ENCODE measurements at places on chromosomes 1 and 21.

DNA sequence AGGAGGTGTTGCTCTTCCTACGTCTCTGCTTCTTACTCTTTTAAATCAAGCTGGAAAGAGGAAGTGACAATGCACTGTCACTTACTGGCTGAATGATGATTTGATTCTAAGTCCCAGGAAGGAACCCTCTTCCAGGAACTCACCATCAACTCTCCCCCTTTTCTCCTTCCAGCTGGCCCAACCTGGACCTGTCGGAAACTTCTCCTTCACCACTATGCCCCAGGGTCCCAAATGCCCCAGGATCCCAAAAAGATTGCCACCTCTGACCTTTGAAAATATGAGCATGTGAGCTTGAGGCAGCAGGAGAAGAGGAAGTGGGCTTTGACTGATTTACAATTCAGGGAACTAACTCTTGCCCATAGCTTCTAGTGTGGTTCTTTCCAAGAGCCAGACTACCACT is 5.3 kb upstream of the ADAMTS5 start:
- no peak for DNase-seq

DNA sequence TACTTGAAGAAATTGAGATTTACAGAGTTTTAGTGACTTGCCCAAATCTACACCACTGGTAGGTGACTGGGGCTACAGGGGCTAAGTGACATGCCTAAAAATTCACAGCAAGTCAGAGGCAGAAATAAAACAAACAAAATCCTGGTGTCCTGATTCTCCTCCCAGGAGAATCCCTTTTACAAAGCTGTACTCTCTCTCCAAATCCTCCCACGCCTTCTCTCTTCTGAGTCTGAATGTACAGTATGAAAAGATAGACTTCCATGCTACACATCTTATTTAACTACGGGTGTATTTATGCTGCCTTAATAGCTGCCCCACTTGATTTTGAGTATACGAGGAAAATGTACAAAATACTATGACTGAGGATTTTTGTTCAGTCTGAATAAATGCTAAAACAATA is 65.4 kb downstream of the SGIP1 start:
- no peak for DNase-seq

DNA sequence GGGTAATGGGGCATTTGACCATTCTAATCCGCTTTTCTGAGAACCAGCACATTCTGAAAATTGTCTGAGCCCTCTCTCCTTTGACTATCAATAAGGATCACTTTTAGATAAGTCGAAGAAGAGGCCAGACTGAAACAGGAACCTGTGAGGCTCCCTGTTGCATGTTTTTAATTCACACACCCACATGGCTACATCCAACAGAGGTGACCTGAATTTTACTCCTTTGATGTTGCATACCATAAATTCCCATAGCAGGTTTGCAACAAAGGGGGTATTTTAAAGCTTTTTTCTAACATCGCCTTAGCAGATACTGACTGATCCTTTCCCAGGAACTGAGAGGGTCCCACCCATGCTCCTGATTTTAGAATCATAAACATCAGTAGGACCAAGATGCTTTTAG is 450.8 kb downstream of the USP25 start:
- peak; percentile 12 for DNase-seq

DNA sequence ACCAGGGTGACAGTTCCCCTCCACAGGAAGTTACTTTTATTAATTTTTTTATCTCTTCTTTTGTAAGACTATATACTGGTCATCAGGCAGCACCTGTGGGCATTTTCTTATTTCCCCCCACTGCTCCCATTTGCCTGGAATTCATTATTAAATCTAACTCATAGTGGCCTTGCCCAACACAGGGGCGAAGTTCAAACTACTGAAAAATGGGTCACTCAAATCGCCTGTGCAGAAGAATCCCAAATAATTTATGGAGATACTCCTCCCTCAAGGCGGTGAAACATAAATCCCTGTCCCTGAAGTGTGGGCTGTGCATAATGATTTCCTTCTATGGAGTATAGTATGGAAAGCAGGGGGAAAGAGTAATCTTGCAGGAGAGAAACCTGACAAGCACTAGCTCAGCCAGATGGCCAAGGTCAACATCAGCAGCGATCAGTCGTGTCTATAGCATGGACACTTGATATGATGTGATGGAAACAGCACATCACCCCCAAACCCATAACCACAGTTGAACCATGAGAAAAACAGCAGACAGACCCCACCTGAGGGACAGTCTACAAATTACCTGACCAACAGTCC is 7.9 kb downstream of the CAMK2N1 start:
- DNase-seq = no peak

DNA sequence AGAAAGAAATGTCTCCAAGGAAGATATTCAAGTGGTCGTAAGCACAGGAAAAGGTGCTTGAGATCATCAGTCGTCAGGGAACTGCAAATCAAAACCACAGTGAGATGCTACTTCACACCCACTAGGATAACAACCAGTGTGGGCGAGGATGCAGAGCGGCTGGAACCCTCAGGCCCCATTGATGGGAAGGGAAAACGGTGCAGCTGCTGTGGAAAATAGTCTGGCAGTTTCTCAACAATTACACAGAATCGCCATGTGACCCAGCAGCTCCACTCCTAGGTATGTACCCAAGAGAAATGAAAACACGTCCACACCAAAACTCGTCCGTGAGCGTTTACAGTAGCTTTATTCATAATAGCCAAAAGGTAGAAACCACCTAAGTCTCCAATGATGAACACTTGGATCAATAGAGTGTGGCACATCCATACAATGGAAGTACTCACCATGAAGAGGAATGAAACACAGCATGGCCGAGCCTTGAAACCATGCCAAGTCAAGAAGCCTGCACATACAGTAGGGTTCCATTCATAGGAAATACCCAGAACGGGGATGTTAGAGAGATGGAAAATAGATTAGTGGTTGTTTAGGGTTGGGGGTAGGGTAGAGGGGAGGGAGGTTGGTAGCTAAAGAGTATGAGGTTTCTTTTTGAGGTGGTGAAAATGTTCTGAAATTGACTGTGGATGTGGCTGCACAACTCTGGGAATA is 6.1 kb downstream of the DFFB start:
- no peak for DNase-seq

DNA sequence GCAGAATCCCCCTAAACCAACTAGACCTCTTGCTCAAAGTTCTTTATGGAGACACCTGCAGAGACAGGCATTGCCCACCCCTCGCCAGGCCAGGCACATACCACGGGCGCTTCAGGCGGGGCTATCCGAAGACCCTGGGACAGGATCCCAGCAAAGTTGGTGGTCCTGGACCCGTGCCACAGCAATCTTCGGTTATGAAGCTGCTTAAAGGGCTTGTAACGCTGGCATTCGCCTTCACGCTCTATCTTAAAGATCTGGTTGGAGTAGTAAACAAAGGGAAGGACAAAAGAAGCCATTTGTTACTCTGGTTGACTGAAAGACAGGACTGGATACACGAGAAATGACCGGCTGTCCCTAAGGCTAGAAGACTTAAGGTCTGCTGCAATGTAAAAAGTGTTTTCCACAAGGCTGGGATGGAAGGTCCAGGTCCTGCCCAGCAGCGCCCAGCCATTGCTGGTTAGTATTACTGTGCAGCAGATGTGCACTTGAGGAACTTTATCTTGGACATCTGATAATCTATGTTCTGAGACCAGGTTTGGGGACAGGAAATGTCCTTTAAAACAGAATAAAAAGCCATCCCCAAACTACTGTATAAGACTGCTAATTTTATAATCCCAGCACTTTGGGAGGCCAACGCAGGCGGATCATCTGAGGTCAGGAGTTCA is 42.9 kb downstream of the PARP1 start:
- DNase-seq = no peak

DNA sequence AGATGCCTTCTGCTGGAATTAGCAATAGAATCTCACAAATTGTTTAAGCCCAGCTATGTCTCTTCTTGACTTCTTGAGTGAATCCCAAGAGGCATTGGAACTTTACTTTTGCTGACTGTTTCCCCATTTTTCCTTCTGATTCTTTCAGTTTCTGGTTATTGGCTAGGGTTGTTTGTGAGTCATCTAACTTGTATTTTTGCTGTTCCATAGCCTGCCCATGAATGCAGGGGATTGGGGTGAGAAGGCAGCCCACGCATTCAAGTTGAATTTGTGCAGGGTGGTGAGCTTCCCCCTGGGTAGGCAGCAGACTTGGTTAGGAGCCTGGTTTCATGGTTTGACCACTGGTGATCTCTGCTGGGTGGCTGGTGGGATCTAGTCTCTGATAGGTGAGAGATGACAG is 10.4 kb upstream of the KLF17 start:
- no peak for DNase-seq

GRCh38 chr21:45039317-45040156 is 34.8 kb upstream of the ADARB1 start:
- no peak for DNase-seq

- peak; percentile 85 for DNase-seq
Observed at GRCh38 chr1:227788271-227789083, 27.0 kb upstream of the PRSS38 start.

DNA sequence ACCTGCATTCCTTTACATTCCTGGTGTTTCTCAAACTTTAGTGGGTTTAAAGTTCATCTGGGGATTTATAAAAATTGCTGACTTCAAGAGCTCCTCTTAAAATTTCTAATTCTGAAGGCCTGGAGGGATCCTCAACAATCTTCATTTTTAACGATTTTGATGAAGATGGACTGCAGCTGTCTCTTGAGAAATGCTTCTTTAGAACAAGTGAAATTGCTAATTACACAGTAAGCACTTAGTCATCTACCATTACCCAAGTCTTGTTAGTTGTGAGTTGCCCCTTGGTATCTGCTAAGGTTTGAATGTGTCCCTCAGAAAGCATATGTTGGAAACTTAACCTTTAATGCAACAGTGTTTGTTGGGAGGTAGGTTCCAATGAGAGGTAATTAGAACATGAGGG is 163.7 kb downstream of the LTN1 start:
- no peak for DNase-seq

- no peak for DNase-seq
Observed at GRCh38 chr21:18269856-18270255, 25.2 kb downstream of the CHODL start.

DNA sequence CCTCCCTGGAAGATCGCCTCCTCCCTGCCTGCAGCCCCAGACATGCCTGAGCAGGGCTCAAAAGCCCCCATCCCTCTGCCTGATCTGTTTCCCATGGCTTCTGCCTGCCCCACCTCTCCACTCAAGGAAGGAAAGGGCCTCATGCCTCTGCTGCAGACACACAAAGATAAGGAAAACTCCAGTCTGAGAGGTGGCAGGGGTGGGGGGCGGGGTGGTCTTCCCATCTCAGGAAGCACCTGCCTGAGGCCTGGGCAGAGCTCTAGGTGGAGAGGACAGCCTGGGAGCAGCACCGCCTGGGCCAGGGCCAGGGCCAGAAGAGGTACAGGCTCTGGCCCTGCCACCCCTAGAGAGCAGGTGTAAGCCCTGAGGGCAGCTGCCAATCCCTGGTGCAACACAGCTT is 4.1 kb upstream of the GJB3 start:
- DNase-seq = no peak

DNA sequence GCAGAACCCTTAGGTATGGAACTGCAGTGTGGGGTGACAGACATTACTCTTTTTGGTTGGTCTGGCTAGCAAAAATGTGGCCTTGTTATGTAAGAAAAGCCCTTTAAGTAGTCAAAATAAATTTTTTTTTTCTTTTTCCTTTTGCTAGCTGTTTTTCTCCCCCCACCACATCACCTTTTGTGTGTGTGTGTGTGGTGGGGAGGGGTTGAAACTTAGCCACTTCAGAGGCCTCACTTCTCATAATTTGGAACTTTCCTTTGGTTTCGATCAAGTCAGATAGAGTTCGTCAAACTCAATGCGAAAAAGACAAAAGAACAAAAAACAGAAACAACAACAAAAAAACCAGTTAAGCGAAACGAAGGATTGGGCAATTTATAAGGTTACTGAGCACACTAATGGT is 1.9 kb upstream of the PRMT2 start:
- DNase-seq = no peak

DNA sequence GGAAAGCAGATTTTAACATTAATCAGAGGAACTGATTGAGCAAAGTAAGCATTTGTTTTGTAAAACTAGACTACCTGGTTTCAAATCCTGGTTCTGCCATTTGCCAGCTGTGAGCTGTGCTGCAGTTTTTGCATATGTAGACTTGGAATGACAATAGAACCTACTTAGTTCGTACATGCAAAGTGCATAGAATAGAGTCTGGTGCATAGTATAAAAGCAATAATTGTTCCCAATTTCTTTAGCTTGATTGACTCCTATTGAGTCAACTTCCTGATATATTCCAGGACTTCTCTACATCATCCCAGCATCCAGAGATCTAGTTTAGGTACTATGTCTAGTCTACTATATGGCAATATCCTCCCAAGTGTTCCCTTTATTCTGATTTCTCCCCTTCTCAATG is 144.4 kb upstream of the FGGY start:
- no peak for DNase-seq

- DNase-seq = no peak
Observed at GRCh38 chr21:30719401-30719800, 824 bp upstream of the KRTAP21-3 start.

DNA sequence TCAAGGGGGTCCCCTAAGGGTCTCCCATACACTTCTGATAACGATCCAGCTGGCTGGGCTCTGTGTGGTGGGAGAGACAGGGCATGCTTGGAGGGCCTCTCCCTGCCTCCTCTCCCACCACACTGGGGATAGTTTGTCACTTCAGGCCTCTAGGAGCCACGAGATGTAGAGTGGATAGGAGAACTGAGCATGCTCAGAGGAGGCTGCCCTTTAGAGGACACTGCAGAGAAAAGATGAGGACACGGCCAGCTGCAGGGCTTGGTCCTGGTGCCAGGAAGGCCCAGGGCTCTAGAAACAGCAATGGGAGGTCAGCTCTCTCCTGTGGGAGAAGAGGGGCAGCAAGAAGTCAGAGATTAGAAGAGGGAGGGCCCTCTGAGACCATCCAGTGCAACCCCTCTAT is 25.7 kb downstream of the SLC9A1 start:
- no peak for DNase-seq

DNA sequence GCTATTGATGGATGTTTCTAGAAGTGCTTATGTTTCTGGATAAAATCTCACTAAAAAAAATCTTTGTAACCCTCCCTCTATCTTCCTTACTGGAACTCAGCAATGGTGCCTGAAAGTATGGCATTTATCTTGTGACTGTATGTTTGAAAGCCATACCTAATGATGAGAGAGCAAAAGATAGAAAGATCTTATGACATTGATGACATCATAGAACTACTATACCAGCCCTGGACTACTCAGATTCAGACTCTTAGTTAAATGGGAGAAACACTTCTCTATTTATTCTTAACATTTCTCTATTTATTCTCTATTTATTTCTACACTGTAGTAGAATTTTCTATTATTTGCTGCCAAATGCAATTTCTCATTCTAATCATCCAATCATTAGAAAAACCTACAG is 32.7 kb upstream of the SYCP1 start:
- no peak for DNase-seq

DNA sequence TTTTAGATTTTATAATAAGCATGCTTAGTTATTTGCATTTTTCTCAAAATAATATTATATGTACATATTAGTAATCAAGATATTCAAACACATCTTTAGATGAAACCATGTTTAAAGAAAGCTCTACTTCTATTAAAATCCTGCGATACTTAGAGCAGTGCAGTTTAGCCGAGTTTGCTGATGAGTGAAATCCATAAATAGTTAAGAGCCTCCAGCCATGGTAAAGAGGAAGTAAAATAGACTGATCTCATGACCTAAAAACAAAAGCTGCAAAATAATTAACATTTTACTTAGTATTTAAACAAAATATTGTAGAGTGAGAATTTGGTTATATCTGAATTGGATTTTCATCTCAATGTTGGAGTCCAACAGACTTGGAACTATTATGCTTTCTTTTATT is 147.4 kb upstream of the NRIP1 start:
- no peak for DNase-seq

Measured in Caco-2 (cell line).